ENCODE measurements at places on chromosomes 3 and 15. TPM values are rescaled to one million over a fixed set of nuclear protein-coding genes. Genes with fewer than 3 reads are reported as not detected.

GRCh38 chr3:48899273-48899672 lies 591 bp upstream of the SLC25A20 start:
- no peak for DNase-seq

DNA sequence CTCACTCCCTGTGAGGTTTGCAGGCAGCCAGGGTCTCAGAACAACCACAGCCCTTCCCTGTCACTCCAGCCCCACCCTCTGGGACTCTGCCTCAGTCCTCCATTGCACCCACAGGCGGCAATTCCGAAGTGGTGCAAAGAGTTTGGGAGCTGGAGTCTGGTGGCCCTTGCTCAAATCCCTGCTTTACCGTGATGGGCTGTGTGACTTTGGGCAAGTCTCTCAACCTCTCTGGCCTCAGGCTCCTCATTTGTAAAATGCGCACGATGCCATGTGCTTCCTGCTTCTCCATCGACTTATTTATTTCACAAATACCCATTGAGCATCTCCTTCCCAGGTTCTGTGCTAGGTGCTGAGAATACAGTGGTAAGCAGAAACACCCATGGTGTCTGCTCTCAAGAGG lies 7.3 kb upstream of the ATP2B2 start:
- no peak for DNase-seq

GRCh38 chr3:46639221-46639620 lies 26.9 kb downstream of the FAM240A start:
- no peak for DNase-seq

GRCh38 chr3:9316881-9317361 lies 45.9 kb upstream of the THUMPD3 start:
- no peak for DNase-seq

GRCh38 chr3:29618395-29619282 lies 337.8 kb downstream of the RBMS3 start:
- no peak for DNase-seq

- no peak for DNase-seq
Observed at GRCh38 chr15:100995471-100996430, 76.6 kb downstream of the LRRK1 start.

GRCh38 chr3:147816752-147817151 lies 407.6 kb downstream of the ZIC1 start:
- DNase-seq: peak; percentile 56

DNA sequence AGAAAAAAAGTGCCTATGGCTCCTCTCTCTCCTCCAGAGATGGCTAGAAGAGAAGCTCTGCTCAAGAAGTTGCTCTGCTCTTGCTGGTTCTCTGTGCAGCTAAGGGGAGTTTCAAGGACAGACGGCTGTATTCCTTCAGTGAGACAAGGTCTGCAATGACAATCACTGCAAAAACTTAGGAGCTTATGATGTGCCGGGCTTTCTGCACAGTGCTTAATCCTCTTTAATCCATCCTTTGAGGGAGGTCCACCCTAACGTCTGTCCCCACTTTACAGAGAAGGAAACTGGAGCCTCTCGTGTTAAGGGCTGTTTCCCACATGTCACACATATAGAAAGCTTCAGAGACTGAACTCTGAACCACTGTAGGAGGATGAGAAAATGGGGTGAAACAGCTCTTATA lies 260.6 kb downstream of the MEX3B start:
- no peak for DNase-seq

DNA sequence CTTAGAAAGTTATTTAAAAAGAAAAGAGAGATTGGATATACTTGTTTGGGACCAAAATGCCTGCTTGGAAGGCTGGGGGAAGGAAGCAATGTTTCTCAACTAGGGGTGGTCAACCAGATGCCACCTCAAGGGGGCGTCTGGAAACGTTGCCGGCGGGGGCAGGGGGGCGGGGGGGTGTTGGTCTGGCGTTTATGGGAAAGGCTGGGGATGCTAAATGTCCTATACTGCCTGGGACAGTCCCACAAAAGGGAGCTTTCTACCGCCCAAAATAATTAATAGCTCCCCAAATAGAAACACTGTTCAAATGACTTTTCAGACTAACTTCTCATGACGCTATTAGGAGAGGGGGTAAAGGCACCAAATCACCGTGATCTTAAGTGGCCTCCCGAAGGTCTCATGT lies 2.2 kb downstream of the POLG start:
- no peak for DNase-seq

DNA sequence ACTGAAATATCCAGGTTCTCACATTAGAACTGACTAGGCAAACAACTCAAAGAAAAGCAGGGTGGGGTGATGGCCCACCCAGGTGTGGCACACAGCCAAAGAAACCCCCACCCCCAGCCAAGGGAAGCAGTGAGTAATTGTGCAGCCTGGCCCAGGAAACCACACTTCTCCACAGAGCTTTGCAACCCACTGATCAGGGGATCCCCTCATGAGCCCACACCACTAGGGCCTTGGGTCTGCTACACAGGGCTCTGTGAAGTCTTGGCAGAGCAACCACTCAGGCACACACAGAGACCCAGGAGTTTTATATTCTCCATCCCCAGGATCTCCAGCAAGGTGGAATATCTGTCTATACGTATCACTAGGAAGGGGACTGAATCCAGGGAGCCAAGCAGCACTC lies 22.2 kb upstream of the TRIM42 start:
- DNase-seq: no peak

DNA sequence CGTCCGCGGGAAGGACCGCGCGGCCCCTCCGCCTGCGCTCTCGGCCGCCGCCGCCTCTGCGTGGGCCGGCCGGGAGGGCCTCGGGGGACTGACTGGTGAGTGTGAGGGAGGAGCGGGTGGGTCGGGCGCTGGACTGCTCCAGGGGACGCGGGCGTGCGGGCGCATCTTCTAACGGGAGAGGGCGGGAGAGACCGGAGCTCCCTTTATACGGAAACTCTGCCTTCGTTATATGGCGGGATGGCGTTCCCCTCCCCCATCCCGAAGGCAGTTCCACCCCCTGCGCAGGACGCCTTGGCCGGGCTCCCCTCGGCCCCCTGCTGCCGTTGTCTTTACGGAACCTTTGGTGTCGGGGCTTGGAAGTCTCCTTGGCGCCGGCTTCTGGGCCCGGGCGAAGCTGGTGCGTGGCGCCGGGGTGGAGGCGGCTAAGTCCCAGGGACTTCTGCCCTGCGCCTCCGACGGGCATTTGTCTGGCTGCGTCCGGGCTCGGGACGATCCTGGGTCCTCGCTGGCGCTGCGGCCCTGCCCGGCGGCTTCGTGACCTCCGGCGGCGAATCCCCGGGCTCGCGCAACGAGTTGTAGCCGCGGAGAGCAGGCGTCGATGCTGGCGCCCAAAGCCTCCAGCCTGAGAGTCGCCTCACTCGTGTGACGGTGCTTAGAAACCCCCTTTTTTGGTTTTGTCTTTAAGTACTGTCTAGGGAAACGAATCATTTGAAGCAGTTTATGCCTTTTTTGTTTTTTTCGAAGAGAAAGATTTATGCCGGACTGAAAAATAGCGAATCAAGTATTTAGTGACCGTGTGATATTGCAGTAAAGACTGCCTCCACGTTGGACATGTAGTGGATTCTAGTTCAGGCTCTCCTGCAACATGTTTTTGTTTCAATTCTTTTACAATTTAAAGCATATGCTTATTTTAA lies 623 bp downstream of the ZNF639 start:
- DNase-seq: peak; percentile 54

DNA sequence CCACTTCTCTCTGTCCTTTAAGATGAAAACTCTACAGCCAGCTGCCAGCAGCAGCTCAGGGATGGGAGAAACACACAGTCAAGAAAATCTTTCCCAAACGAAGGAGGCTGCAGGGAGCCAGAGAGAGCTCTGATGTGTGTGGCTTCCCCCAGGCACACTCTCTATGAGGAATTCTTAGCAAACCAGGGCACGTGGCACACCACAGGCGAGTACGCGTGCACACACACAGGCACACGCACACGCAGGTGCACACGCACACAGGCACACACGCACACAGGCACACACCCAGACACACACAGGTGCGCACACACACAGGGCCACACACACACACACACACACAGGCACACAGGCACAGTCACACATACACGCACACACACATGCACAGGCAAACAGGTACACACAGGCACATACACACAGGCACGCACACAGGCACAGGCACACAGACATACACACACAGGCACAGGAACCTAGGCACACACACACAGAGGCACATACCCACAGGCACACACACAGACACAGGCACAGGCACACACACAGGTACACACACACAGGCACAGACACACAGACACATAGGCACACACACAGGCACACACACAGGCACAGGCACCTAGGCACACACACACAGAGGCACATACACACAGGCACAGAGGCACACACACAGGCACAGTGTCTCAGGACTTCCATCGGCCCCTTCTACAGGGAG lies 91.5 kb upstream of the ATP2B2 start:
- no peak for DNase-seq

DNA sequence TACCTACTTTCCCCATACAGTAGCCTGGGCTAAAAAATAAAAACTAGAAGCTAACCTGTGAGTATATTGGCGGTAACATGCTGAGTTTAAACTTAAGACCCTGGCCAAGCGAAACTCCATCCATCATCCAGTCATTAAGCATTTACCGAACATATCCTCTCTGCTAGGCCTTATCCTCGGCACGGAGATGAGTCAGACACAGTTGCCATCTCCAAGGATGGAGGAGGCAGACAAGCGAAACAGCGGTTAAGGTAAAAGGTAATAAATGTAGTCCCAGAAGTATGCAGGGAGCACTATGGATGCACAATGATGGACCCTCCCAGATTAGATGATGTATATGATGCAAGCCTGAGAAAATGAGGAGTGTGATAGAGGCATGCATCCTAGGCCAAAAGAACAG lies 143.6 kb downstream of the RYR3 start:
- no peak for DNase-seq

- no peak for DNase-seq
Observed at GRCh38 chr3:73036694-73037591, 24.5 kb upstream of the EBLN2 start.

GRCh38 chr3:134650431-134651346 lies at the start of gene KY:
KY (minus strand) TSS chr3:134651022; CDS start chr3:134650960, 62 bp downstream.
- no peak for DNase-seq

GRCh38 chr3:179651687-179652446 lies 973 bp upstream of the USP13 start:
- no peak for DNase-seq

GRCh38 chr3:67884345-67884744 lies 229.9 kb upstream of the SUCLG2 start:
- DNase-seq: no peak

DNA sequence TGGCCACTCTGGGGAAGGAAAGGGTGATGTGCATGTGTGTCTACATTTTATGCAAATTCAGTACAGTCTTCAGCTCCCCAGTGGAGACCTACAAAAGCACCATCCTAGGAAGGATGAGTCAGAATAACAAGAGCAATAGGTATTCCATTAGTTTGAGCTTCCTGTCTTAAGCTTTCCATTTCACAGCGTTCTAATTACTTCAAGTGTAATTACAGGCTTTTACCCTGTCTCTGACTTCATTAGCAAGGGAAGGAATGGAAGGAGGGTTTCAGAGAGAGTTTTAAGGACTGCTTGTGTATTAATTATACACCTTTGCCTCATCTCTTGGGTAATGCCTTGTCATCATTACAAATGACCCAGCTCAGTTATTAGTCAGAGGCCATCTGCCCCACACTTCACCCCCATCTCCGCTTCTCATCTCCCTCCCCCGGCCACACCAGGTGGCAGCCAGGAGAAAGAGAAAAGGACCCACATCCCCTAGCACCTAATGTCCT lies 202.8 kb upstream of the MRPL3 start:
- no peak for DNase-seq

DNA sequence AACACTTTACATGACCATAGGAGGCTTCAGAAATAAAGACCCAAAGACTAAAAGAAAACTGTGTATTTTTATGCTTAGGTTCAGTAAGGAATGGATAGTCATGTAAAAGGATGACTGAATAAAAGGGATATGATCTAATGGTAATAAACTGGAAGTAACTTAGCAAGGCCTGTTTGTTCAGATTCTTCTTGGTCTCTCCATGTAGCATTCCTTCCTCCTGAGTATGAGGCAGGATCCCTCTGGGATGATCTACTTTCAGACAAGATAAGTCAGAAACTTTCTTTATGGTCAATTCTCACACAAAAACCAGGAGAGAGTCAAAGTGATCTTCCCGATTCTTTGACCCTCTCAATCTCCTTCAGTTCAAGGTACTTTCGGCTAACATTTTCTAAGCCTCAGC lies 340.8 kb upstream of the DCBLD2 start:
- no peak for DNase-seq

GRCh38 chr15:73079565-73079964 lies 27.3 kb downstream of the NEO1 start:
- peak; percentile 6 for DNase-seq

DNA sequence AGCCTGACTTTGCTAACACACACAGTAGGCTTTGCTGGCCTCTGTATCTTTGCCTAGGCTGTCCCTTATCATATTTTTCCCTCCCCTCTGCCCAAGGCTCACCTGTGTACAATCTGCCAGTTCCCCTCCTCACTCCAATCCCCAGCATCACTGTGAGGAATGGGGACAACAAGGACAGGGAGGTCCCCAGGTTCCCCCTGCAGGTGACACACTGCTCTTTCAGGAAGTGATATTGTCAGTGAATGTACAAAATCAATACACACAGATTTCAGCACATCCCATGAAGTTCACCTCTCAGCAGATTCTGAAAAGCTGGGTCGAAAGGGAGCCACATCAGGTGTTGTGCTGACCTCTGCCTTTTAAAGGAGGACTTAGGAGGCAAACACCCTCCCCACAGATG lies 177.5 kb downstream of the RAB11A start:
- no peak for DNase-seq

- DNase-seq: no peak
Observed at GRCh38 chr3:75171630-75172230, 492.4 kb upstream of the FRG2C start.

DNA sequence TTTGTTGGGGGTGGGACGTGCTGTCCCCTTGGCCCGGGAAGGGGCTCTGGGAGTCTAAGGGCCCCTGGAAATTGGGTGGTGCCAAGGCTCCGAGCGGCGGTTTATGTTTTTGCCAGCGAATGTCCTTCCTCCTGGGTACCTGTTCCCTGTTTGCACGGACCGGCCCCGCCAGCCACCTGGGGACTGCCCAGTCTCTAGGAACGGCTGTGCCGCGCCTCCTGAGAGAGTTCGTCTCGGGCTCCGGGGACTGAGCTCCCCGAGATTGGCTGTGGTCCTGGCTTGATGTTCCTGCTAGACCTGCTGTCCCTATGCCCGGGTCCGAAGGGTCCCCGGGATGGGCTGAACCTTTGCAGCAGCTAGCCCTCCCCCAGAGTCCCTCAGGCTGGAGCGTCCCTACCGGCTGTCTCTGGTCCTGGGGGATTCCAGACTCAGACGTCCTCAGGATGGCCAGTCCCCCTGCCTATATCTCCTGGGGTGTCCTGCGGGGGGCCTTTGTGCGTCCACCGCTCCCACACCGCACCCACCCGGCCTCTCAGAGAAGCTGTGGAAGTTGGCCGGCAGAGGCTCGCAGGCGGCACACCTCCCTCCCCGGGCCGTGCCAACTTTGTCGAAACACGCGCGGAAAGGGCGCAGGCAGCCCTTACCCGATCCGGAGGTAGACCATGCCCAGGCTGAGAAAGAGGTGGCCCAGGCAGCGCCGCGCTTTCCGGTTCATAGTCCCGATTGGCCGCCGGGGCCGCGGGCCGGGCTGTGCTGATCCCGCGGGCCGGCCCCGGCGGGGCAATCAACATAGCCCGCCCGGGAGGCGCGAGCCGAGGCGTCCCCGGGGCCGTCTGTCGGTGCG lies 547 bp downstream of the WNT7A start:
- DNase-seq: no peak

The ATP10A gene
- polyA plus RNA-seq: 4.9 TPM

The TTLL13 gene
- polyA plus RNA-seq: 0.37 TPM

The NR1I2 gene
- polyA plus RNA-seq: 0.18 TPM

The GPR62 gene
- polyA plus RNA-seq: 0.57 TPM

The BCL2A1 gene
- not detected for polyA plus RNA-seq

The AGTR1 gene
- 20.1 TPM for polyA plus RNA-seq

The SAXO2 gene
- polyA plus RNA-seq: 3.3 TPM

The CORO2B gene
- polyA plus RNA-seq: 22.4 TPM

The RASL12 gene
- polyA plus RNA-seq: 11.5 TPM

The TMEM45A gene
- polyA plus RNA-seq: 28.4 TPM

The PLSCR5 gene
- polyA plus RNA-seq: not detected
